ENCODE measurements at places on chromosomes 1 and 21. TPM values are rescaled to one million over a fixed set of nuclear protein-coding genes. Genes with fewer than 3 reads are reported as not detected.

ATP5PF gene
- 78.2 TPM for total RNA-seq

INKA2 gene
- total RNA-seq = 6.1 TPM

PROK1 gene
- not detected for total RNA-seq

OR14I1 gene
- not detected for total RNA-seq

SHE gene
- total RNA-seq = not detected

CELSR2 gene
- 5.0 TPM for total RNA-seq

All from G401 (cell line).